ENCODE measurements at places on chromosomes 13 and 19. TPM values are rescaled to one million over a fixed set of nuclear protein-coding genes. Genes with fewer than 3 reads are reported as not detected.

Gene POMP
- total RNA-seq, result 28.9 TPM

Gene OR10H5
- not detected for total RNA-seq

Gene DBP
- total RNA-seq, result 11.4 TPM

Gene HRC
- total RNA-seq, result not detected

Gene CGB5
- total RNA-seq, result not detected

Gene ZNF835
- 0.58 TPM for total RNA-seq

Gene IRGC
- not detected for total RNA-seq

Gene IL17D
- 0.45 TPM for total RNA-seq

Gene LILRB2
- 1.7 TPM for total RNA-seq

Gene PEG3
- 11.8 TPM for total RNA-seq

Gene CKAP2
- 1.7 TPM for total RNA-seq

Gene MEF2B
- 2.8 TPM for total RNA-seq

Gene CAPN12
- total RNA-seq, result 30.9 TPM

Gene ZNF565
- total RNA-seq, result 2.6 TPM

Gene KIR3DL2
- not detected for total RNA-seq

Gene WDR88
- total RNA-seq, result not detected

Gene KLK4
- not detected for total RNA-seq

Gene NLRP4
- total RNA-seq, result not detected

Gene LCP1
- total RNA-seq, result 20.7 TPM

Gene CERS4
- 67.3 TPM for total RNA-seq

Gene UBXN6
- 73.5 TPM for total RNA-seq

Gene CGB1
- total RNA-seq, result not detected

Gene ZNF490
- total RNA-seq, result 3.9 TPM

Gene HIPK4
- total RNA-seq, result not detected

Gene MLLT1
- total RNA-seq, result 21.8 TPM

Gene HS6ST3
- total RNA-seq, result not detected

Gene IZUMO4
- total RNA-seq, result 5.2 TPM

Gene LIG4
- 7.1 TPM for total RNA-seq

Gene DCAF15
- 11.4 TPM for total RNA-seq

Gene AMER2
- not detected for total RNA-seq

Gene LGI4
- total RNA-seq, result 1.9 TPM

Gene KLF1
- total RNA-seq, result 0.35 TPM

Gene PCP2
- total RNA-seq, result 1.7 TPM

Gene SPINT2
- 7.3 TPM for total RNA-seq

Gene ICAM5
- 0.30 TPM for total RNA-seq

Gene C19orf33
- total RNA-seq, result 0.40 TPM

Gene CEACAM1
- 27.0 TPM for total RNA-seq
